ENCODE measurements at places on chromosomes 11 and 22. TPM values are rescaled to one million over a fixed set of nuclear protein-coding genes. Genes with fewer than 3 reads are reported as not detected.

GRCh38 chr11:79312617-79313529, 128.0 kb downstream of the TENM4 start:
- no peak overlapping the region for H3K4me3 ChIP-seq
- no peak for DNase-seq
- no peaks in the 10 kb centered on the region for H3K27me3 ChIP-seq
- H3K4me1 ChIP-seq = no peaks in the 10 kb centered on the region

MMP7 gene
- total RNA-seq = 0.34 TPM

MS4A4E gene
- 25.4 TPM for total RNA-seq

NAALADL1 gene
- total RNA-seq = 22.1 TPM

OR5B21 gene
- total RNA-seq = not detected

Measured in spleen (tissue), 13 donors.